ENCODE measurements at places on chromosomes 1 and 21. TPM values are rescaled to one million over a fixed set of nuclear protein-coding genes. Genes with fewer than 3 reads are reported as not detected.

DNA sequence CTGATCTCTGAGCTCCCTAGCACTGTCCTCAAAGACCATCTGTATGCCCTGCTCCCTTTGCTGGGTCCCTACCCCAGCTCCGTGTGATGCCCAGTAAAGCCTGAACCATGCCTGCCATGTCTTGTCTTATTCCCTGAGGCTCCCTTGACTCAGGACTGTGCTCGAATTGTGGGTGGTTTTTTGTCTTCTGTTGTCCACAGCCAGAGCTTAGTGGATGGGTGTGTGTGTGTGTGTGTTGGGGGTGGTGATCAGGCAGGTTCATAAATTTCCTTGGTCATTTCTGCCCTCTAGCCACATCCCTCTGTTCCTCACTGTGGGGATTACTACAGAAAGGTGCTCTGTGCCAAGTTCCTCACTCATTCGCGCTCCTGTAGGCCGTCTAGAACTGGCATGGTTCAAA is 5.7 kb downstream of the GSTM5 start:
- no peak for DNase-seq
- no peaks in the 10 kb centered on the region for H3K36me3 ChIP-seq
- H3K4me1 ChIP-seq: peaks cover 24% of the 10 kb centered on the region
- no peaks in the 10 kb centered on the region for H3K27me3 ChIP-seq
- H3K4me3 ChIP-seq: no peak overlapping the region

DNA sequence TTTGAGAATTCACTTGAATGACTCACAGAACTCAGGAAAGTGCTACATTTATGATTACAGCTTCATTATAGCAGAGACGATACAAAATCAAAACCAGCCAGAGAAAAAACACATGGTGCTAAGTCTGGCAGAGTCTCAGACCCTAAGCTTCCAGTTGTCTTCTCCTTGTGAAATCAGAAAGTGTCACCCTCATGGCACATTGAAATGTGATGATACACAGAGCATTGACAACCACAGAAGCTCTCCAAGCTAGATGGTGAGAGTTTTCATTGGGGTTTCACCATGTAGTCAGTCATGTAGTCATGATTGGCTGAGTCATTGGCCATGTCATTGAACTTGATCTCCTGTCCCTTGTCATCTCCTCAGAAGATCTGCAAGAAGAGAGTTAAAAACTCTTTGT is 526.6 kb downstream of the MRPL39 start:
- no peaks in the 10 kb centered on the region for H3K4me1 ChIP-seq
- H3K36me3 ChIP-seq: no peaks in the 10 kb centered on the region
- H3K27me3 ChIP-seq: no peaks in the 10 kb centered on the region

CD52 gene
- 1.9 TPM for total RNA-seq

DNA sequence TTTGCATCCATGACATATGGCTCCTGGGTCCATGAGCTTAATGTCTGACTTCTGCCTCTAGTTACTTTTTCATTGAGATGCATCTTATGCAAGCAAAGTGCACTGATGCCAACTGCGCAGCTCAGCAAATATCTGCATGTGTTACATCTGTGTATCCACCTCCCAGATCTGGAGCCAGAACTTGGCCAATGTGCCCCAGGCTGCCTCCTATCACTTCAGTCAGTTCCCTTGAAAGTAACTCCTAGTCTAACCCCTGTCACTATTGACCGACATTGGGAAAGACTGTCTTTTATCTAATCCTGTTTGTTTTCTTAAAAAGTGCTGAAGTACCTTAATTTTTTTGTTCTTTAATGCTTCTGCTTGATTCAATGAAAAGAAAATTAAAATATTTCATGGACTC is 19.3 kb upstream of the UBL4B start:
- no peaks in the 10 kb centered on the region for H3K4me1 ChIP-seq
- DNase-seq: no peak
- peaks cover 61% of the 10 kb centered on the region for H3K27me3 ChIP-seq
- H3K36me3 ChIP-seq: no peaks in the 10 kb centered on the region

EEIG2 gene
- total RNA-seq: 9.7 TPM

DNA sequence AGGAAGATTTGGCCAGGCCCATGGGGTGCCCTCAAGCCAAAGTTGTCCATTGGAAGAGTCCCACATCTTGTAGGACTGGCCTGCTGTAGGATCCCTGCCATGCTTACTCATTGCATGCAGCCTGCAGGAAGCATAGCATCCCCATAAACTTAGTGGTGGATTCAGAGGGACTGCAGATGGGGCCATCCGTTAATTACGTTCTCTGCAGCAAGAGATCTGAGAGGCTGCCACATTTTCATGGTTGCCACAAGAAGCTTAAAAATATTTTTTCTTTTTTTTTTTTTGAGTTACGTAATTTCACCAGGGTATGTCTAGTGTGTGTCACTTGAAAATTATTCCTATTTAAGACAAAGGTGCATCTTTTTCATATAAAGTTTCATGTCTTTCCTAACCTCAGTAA is 329.7 kb upstream of the USP24 start:
- no peaks in the 10 kb centered on the region for H3K27me3 ChIP-seq
- no peak for DNase-seq
- no peak overlapping the region for H3K27ac ChIP-seq
- H3K4me1 ChIP-seq: no peaks in the 10 kb centered on the region
- H3K36me3 ChIP-seq: no peaks in the 10 kb centered on the region

GRCh38 chr1:32357614-32358013 is 4.7 kb downstream of the FAM229A start:
- H3K36me3 ChIP-seq: no peaks in the 10 kb centered on the region
- no peak overlapping the region for H3K4me3 ChIP-seq
- no peak for DNase-seq
- peaks cover 17% of the 10 kb centered on the region for H3K4me1 ChIP-seq
- no peaks in the 10 kb centered on the region for H3K27me3 ChIP-seq

ACTA1 gene
- 0.75 TPM for total RNA-seq

ALPL gene
- 5.1 TPM for total RNA-seq

GRCh38 chr1:47841356-47841755 is 155.8 kb downstream of the TRABD2B start:
- H3K27ac ChIP-seq: no peak overlapping the region
- H3K4me3 ChIP-seq: no peak overlapping the region
- H3K27me3 ChIP-seq: no peaks in the 10 kb centered on the region
- no peak for DNase-seq

DNA sequence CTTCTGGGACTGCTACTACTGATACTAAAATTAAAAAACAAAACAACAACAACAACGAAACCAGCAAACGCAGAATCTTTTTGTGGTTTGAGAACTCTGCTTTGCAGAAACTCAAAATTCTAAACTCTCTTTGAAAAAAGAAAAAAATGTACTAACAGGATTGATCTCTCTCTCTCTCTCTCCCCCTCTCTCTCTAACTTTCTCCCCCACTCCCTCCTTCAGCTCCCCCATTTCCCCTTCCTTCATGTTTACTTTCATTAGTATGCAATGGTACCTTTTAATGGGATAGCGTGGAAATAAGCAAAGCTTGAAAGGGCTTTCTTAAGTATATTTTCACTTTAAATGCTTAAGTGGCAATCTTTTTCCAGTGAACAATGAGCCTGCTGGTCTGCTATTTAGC is 562.6 kb upstream of the ADGRL2 start:
- H3K4me1 ChIP-seq: peaks cover 16% of the 10 kb centered on the region
- H3K4me3 ChIP-seq: peak overlapping the region; percentile 14
- no peaks in the 10 kb centered on the region for H3K36me3 ChIP-seq
- H3K27ac ChIP-seq: no peak overlapping the region

GRCh38 chr1:171434717-171435346 is 50.5 kb upstream of the PRRC2C start:
- no peaks in the 10 kb centered on the region for H3K27me3 ChIP-seq
- H3K27ac ChIP-seq: peak overlapping the region; percentile 76
- no peak for DNase-seq
- peaks cover 22% of the 10 kb centered on the region for H3K4me1 ChIP-seq

GRCh38 chr1:186404454-186405051 is 28.9 kb downstream of the ODR4 start:
- no peaks in the 10 kb centered on the region for H3K27me3 ChIP-seq
- no peaks in the 10 kb centered on the region for H3K4me1 ChIP-seq
- H3K4me3 ChIP-seq: no peak overlapping the region

- peaks cover 79% of the 10 kb centered on the region for H3K4me1 ChIP-seq
- H3K36me3 ChIP-seq: peaks cover 19% of the 10 kb centered on the region
- peak within 1 kb of the TSS; percentile 96 for H3K27ac ChIP-seq
- H3K27me3 ChIP-seq: no peaks in the 10 kb centered on the region
Observed at GRCh38 chr1:152036267-152037216, at the start of gene S100A11. Gene S100A11 (minus strand): TSS chr1:152037004. CDS start chr1:152036915, 89 bp downstream.

SLC30A2 gene
- not detected for total RNA-seq

DNA sequence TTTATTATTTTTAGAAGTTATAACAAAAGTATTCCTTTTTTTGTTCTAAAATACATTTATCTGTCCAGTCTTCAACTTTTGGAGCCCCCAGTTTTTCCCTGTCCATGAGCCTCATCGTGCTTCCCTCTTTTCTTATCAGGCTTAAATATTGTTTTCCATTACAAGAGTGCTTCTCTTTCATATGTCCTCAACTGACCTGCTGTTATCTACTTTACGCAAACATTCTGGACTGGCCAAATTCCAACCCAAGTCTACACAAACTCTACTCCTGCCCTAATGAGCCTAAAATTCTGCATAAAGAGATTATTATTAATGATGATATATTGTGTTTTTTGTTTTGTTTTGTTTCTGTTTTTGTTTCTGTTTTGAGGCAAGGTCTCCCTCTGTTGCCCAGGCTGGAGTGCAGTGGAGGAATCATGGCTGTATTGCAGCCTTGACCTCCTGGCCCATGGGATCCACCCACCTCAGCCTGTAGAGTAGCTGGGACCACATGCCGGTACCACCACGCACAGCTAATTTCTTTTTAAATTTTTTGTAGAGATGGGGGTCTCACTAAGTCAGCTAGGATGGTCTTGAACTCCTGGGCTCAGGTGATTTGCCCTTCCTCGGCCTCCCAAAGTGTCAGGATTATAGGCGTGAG is 318.8 kb upstream of the NEGR1 start:
- H3K27ac ChIP-seq: no peak overlapping the region
- H3K36me3 ChIP-seq: no peaks in the 10 kb centered on the region

DNA sequence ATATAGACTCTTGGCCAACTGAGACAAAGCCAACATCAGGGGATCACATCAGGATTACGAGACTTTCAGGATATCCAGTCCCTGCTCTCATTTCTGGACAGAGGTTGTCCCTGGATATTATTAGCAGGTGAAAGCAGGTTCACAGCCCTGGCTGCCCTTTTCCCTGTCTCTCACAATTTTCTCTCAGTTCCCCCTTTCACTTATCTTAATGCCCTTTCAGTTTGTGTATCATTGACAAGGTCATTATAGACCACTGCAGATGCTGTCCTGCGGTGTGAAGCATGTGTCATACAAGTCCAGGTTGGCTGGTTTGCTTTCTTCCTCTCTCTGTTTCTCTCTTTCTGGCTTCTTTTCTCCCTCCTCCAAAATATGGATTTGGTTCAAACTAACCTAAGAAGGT is 2.1 kb upstream of the KLHDC9 start:
- no peaks in the 10 kb centered on the region for H3K27me3 ChIP-seq
- peak overlapping the region; percentile 23 for H3K27ac ChIP-seq
- H3K4me3 ChIP-seq: no peak overlapping the region
- DNase-seq: no peak
- H3K36me3 ChIP-seq: peaks cover 7% of the 10 kb centered on the region

GRCh38 chr1:31617916-31618746 is 642 bp downstream of the HCRTR1 start:
- H3K4me3 ChIP-seq: peak overlapping the region; percentile 31
- no peak overlapping the region for H3K27ac ChIP-seq
- H3K36me3 ChIP-seq: no peaks in the 10 kb centered on the region
- no peak for DNase-seq
- H3K4me1 ChIP-seq: peaks cover 11% of the 10 kb centered on the region

VSIG8 gene
- total RNA-seq: 2.1 TPM

DNA sequence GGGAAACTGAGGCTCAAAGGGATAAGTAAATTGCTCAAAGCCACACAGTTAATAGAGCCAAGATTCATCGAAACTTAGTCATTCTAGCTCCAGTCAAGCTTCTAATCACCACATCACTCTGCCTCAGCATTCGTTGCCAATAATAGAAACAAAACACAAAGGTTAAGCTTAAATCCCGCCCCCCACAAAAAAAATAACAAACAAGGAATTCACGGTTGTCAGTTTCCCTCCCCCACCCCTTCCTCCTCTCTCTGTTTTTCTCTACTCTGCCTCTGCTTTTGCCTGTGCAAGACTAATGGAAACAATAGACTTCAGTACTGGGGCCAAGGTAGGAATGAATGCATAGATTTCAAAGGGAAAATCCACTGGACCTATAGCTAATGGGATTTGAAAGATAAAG is 70.7 kb upstream of the ZNF644 start:
- DNase-seq: no peak
- H3K4me3 ChIP-seq: no peak overlapping the region
- H3K27ac ChIP-seq: no peak overlapping the region

DNA sequence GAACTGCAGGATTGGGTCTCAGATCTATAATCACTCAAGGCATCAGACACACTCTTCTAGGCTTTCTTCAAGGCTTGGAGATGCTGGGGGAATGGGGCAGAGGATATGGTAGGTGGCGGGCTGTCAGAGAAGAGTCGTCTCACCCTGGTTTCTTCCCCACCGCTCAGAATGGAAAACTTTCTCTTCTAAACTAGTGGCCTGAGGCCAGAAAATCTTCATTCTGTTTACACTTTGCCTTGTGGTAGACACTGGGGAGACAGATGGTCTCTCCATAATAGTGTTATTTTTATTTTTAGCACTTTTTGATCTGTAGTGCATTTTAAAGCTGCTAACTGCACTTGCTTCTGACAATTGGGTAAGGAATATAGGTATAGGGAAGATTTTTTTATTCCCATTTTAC is 2.6 kb downstream of the PRELP start:
- H3K4me3 ChIP-seq: peak overlapping the region; percentile 51
- DNase-seq: no peak
- H3K27ac ChIP-seq: peak overlapping the region; percentile 88
- peaks cover 17% of the 10 kb centered on the region for H3K27me3 ChIP-seq

SHISA4 gene
- total RNA-seq: 12.3 TPM

- no peaks in the 10 kb centered on the region for H3K36me3 ChIP-seq
- no peak overlapping the region for H3K4me3 ChIP-seq
- H3K27ac ChIP-seq: peak overlapping the region; percentile 86
- H3K27me3 ChIP-seq: no peaks in the 10 kb centered on the region
Observed at GRCh38 chr1:160409486-160409885, 9.1 kb downstream of the VANGL2 start.

- peak overlapping the region; percentile 95 for H3K4me3 ChIP-seq
- H3K27me3 ChIP-seq: no peaks in the 10 kb centered on the region
- no peak for DNase-seq
- peaks cover 20% of the 10 kb centered on the region for H3K36me3 ChIP-seq
Observed at GRCh38 chr1:112675728-112676381, 1.4 kb downstream of the MOV10 start.

DNA sequence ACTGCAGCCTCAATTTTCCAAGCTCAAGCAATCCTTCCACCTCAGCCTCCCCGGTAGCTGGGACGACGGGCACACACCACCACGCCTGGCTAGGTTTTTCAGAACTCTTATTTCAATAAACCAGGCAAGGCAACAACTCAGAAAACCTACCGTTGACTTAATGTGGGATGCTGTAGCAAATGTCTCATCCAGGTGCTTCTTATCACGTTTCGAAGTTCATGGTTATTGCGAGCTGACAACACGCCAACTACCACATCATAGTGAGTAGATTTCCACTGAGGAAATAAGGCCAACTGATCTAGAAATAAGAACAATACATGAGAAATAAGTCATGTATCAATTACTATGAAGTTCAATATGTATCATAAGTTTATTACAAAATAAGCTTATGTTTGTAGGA is 9.7 kb downstream of the B3GALNT2 start:
- H3K27me3 ChIP-seq: no peaks in the 10 kb centered on the region
- no peak overlapping the region for H3K27ac ChIP-seq
- no peaks in the 10 kb centered on the region for H3K4me1 ChIP-seq
- no peak overlapping the region for H3K4me3 ChIP-seq
- no peak for DNase-seq

Measured in esophagus squamous epithelium (tissue), 5 donors.